Activated CD4-positive, alpha-beta T cell treated with anti-CD3 and anti-CD28 coated beads, Interleukin-2, amount 50 U/mL, for 24 hours (primary cell): ENCODE measurements at places on chromosomes 3 and 15.

DNA sequence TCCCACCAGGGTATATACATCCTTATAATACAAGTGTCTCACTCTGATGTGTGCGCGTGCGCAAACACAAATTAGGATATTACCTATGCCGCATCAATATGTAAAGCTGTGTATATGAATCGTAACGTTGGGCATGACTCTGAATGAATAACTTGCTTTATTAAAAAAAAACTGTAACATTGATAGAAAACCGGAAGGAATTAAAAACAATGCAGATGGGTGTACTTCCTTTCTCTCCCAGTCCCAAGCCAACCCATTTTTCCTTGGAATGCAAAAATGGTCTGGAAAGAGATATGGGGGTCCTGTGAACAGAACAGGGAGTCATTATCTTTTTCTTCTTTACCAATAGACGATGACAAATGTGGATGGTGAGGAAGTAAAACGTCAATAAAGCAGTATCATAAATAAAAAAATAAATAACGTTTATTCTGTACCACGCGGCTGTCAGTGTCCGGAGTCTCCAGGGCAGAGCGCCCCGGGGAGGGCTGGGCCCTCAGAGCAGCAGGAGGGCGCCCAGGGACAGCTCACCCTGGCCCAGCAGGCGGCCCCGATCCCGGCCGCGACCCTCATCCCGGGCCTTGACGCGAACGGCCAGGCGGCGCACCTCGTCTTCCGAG is 1.6 kb downstream of the C2CD4B start:
- no peak for DNase-seq

GRCh38 chr3:10494180-10494579 is 11.2 kb downstream of the ATP2B2 start:
- DNase-seq = no peak

- no peak for DNase-seq
These were observed 9.6 kb upstream of the BTLA start for GRCh38 chr3:112508860-112509259.

- no peak for DNase-seq
These were observed 311.9 kb downstream of the EDEM1 start for GRCh38 chr3:5499404-5499803.

DNA sequence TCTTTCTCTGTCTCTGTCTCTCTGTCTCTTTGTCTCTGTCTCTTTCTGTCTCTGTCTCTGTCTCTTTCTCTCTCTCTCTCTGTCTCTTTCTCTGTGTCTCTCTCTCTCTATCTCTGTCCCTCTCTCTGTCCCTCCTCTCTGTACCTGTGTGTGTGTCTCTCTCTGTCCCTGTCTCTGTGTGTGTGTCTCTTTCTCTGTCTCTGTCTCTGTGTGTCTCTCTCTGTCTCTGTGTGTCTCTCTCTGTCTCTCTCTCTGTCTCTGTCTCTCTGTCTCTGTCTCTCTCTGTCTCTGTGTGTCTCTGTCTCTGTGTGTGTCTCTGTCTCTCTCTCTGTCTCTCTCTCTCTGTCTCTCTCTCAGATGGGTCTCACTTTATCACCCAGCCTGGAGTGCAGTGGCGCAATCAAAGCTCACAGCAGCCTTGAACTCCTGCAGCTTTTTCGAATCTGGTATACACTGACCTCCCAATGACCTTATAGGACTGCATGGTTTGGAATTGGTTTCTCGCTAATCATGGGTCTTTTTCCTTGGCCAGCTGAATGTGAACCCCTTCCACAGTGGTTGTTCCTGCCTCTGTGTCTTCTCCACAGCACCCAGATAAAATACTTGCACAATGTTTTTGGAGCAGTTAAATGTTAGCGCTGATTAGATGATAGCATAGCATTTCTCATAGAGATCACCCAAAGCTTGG is 102.6 kb upstream of the KLHL25 start:
- DNase-seq = no peak

DNA sequence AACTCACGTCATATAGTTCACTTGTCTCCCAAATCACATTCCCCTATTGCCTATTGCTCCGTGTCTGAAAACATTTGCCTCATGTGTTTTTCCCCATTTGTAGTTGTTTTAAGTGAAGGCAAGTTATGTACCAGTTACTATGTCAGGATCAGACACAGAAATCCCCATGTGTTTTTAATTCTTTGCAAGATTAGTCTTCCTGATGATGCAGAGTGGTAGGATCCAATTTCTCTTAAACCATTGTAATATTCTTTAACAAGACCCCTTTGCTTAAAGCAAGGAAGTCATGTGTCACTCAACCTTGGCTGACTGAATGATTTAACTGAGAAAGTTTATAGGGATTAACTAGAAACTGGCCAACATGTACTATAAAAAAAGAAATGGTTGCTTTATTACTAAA is 164.4 kb downstream of the OPA1 start:
- DNase-seq = no peak

- no peak for DNase-seq
These were observed 67.4 kb upstream of the RNU6-1 start for GRCh38 chr15:67907184-67907723.

DNA sequence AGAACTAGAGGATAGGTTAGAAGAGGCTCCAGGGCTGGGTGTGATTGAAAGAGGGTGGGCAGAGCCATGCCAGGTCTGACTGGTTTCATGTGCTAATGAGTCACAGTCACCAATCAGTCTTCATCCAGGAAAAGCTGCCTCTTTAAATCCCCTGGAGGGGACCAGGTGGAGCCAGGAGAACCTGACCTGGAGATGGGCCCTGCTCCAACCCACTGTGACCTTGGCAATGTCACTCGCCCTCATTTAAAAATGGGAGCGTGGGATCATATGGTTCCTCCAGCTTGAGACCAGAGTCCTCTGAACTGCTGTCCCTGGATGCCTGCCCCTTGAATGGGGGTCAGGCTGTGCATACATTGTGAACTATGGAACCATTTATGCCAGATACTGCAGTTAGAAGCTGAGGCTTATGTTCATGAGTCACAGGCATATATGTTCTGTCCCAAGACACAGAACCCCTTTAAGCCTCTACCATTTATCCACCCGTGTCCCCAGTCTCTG is 23.0 kb downstream of the HES1 start:
- no peak for DNase-seq

DNA sequence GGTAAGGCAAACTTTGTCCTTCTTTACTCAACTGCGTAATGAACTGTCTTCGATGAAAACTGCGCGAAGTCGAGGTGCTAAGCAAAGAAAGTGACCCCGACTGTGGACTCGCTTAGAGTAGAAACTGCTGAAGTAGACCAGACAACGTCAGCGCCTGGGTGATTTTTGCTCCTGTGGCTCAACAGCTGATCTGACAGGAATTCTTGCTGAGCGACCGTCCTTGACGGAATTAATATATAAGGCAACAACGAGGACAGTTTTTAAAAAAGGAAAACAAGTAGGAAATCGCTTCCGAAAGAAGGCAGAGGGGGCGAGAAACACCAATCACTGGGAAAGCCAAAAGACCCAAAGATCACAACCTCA is 541 bp downstream of the RPS27L start:
- no peak for DNase-seq

- no peak for DNase-seq
These were observed 179.1 kb upstream of the RGMA start for GRCh38 chr15:93268066-93268465.

DNA sequence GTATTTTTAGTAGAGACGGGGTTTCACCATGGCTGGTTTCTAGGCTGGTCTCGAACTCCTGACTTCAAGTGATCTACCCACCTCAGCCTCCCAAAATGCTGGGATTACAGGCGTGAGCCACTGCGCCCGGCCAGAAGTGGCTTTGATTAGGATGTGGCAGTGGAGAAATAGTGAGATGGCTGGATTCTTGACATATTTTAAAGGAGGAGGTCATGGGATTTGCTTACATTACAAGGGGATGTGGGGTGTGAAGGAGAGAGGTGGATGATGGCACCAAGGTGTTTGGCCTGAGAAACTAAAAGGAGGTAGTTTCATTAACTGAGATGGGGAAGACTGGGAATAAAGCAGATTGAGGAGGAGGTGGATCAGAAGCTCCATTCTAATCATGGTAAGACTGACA is 15.0 kb upstream of the LTF start:
- DNase-seq = no peak

DNA sequence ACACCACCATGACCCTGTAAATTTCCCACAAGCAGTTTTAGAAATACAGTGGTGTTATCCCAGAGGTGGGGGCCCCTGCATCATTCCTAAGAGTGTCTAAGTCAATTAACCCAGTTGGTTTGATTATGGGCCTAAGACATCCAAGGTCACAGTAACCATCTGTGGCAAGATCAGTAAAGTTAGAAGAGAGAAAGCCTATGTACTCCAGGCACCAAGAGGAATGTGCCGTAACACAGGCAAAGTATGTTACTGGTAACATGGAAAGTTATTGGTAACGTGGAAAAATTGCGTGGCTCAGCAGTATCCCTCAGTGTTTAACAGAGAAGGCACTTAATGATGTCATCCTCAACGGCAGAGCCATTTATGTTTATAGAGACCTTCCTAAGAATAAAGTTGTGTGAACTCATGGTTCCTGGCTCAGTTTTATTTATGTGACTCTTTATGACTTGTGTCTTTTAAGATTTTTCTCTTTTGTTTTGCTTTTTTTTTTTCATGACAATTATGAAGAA is 144.1 kb upstream of the RASGRP1 start:
- DNase-seq = no peak

DNA sequence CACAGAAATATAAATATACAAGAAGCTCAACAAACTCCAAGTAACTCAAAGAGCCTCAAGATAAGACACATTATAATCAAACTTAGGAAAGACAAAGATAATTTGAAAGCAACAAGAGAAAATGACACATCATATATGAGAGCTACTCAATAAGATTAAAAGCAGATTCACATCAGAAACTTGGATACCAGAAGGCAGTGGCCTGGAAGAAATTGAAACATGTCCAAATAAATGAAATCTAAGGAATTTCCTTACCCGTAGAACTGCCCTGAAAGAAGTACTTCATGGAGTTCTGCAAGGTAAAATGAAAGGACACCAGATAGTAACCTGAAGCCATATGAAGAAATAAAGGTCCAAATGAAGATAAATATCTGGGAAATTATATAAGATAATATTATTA is 113.9 kb downstream of the LSAMP start:
- DNase-seq = no peak

DNA sequence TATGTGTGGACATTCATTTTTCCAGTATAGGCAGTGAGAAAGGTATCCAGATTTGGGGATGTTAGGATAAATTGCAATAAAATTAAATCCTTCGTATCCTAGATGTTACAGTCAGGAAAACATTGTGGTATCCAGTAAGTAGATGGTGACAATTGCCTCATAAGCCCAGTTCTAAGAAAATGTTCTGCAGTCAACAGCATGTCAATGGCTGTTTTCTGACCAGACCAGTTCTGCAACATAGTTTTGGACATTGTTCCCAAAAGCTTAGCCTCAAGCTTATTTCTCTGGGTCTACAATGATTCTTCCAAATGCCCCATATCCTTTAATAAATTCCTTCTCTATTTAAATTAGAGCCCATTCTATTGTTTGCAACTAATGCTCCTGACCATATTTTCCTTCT is 480.7 kb downstream of the FHIT start:
- DNase-seq = no peak

- no peak for DNase-seq
These were observed 27.6 kb upstream of the NUDT16 start for GRCh38 chr3:131353986-131354385.

DNA sequence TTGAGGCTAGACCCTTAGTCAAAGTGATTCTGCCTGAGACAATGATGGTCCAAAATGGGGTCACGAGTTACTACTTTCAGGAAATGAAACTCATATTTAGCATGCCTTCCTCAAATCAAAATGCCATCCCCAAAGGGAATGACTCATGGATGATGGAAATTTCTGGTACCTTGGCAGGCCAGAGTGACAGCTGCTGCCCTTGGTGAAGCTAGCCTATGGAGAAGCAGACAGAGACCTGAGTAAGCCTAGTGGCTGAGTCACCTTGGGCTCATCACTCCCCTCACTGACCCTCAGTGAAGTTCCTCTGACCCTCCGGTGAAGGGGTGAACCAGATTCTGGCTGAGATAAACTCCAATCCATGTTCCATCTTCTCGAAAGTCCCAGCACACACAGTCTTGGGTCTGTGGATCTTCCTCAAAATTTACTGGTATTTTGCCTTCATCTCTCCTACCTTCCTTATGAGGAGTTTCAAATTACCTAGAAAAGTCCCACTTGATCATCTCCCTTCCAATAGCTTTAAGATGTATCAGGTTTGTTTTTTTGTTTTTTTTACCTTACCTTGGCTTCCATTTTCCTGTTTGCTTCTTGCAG is 54.5 kb upstream of the ABHD17C start:
- DNase-seq = no peak

DNA sequence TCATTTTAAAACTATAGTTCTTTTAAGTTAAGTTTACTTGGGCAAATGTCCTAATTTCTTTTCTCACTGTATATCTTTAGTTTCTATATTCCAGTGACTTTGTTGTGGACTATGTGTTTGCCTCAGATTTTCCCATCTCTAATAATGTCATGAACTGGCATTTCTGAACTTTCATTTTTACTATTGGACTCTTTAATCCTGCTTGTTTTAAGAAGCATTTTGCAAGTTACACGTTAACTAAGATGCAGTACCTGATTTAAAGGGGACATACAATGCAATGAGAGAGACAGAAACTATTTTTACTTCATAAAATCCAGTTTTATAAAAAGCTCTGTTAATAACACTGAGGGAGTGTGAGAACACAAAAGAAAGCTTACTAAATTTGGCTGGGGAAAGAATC is 58.6 kb upstream of the PHLDB2 start:
- no peak for DNase-seq

- DNase-seq = peak; percentile 54
These were observed 624.8 kb upstream of the LMCD1 start for GRCh38 chr3:7876741-7877297.

- no peak for DNase-seq
These were observed 12.7 kb downstream of the GPR156 start for GRCh38 chr3:120272286-120272685.

- no peak for DNase-seq
These were observed 368.6 kb upstream of the MCTP2 start for GRCh38 chr15:93862791-93863190.

DNA sequence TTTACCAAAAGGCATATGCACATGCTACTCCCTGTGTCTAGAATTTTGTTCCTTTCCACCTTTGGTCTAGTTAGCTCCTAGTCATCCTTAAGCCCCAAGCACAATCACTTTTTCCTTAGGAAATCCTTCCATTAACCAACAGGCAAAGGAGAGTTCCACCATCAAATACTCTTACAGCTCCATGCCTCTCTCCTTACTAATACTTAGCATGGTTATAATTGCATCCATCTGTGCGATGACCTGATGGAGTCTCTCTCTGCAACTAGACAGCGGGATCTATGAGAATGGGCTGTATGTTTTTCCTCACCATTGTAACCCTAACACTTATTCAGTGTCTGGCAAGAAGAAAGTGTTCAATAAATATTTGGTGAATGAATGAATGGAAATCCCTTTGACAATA is 69.3 kb upstream of the SMAD3 start:
- no peak for DNase-seq

- DNase-seq = no peak
These were observed 312.7 kb downstream of the TLE3 start for GRCh38 chr15:69784798-69785566.

DNA sequence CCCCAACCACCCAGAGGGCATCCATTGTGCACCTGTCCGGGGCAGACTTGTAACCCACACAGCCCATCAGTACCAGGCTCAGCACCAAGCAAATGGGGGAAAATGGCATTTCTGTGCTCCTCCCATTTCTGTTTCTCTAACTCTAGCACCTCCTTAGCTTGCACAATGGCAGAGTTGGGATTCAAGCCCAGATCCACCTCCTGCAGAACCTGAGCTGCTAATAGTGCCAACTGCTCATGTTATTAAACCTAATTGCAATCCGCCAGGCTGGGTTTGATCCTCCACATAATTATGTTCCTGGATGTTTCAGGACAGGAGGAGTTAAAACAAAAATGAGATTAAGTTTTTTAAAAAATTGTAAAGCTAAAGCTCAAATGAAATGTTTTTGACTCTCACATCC is 235.0 kb downstream of the OCA2 start:
- DNase-seq = no peak
